ENCODE measurements at places on chromosomes 5 and 9.

DNA sequence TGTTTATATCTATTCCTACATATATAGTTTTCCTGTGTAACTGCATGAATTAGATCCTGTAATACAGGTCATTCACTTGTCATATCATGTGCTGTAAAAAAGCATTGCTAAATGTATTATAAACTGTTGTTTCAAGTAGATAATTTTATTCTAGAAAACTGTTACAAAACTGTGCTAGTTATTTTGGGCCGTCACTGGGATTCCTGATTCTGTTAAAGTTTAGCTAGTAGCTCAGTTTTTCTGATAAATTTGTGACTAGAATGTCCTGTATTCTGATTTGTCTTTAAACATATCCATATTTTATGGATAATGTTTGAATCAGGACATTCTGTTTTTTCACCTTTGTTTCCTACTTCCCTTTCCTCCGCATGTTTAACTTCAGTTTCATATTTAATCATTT, 5.4 kb downstream of the SLF1 start:
- DNase-seq, result no peak

GRCh38 chr5:36060420-36060887, 6.2 kb downstream of the UGT3A2 start:
- no peak for DNase-seq

DNA sequence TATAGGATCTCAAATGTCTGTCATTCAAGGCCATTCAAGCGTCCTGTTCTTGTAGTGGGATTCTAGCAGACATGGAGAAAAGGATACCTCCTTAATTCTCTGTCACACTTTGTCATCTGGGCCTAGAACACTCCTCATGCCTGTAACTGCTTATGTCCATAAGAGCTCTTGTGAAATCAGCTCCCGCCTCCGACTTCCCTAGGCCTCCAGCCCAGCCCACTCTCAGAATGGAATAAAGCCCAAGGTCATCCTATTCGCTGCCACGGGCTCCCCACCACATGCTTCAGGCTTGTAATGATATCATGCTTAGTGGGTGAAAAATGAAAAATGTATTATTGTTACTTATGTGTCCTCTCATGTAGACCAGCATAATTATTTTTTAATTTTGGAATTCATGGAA, 632.5 kb downstream of the ISL1 start:
- no peak for DNase-seq

- DNase-seq, result no peak
These were observed 253.4 kb downstream of the TRPM3 start for GRCh38 chr9:70868041-70868440.

DNA sequence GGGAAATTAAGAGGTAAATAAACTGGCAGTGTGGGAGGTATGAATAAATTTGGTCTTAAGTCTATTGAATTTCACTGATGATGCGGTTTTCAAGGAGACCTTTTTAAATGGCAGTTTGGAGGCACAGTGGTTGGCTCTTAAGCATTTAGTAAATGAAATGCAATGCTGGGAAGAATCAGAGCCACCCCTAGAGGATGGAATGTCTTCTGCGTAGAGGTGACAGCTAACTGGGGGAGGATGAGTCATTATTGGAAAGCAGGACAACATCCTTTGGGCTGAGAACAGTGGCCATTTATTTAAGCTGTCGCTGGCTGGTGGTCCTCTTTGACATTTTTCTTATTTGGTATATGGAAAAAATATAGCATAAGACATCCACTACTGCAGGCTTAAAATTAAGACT, 163.2 kb downstream of the SH3GL2 start:
- DNase-seq, result no peak

DNA sequence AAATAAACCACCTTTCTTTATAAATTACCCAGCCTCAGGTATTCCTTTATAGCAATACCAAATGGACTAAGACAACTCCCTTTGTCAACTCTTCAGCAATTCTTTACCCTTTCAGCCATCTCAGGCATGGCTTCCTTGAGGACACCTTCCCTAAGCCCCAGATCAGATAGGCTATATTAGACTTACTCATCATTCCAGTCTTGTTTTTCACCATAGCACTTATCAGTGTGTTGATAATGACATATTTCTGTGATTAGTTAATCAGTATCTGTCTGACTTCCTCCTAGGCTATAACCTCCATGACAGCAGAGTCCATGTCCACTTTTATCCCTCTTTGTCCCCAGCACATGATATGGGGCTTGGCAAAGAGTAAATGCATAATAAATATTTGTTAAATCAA, 238.1 kb downstream of the ACTL7B start:
- DNase-seq, result no peak

DNA sequence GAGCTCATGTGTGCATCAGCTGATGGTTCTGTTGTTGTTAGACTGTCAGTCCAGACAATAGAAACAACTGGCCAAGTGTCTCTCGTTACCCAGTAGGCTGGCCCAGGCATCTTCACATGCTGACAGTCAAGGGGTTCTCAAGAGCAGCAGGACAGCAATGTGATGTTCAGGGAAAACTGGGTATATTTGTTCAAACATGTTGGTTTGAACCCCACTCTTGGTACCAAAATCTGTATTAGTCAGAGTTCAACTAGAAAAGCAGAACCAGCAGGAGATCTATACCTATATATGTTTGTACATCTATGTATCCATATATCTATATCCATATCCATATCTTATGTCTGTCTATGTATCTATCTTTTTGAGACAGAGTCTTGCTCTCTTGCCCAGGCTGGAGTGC, 108.1 kb downstream of the LRRC70 start:
- DNase-seq, result no peak

GRCh38 chr9:4159696-4160095, 140.2 kb downstream of the GLIS3 start:
- no peak for DNase-seq

Data from muscle of arm (tissue), 14 donors.